ENCODE measurements at places on chromosomes 5 and 9. TPM values are rescaled to one million over a fixed set of nuclear protein-coding genes. Genes with fewer than 3 reads are reported as not detected.
A peak's percentile ranks its signal among the peaks of the same experiment; 100 is the strongest.

- DNase-seq, result peak; percentile 88
Measured at GRCh38 chr9:109974143-109974917, 194.3 kb downstream of the PALM2AKAP2 start.

GRCh38 chr9:68552700-68553476 is 12.2 kb upstream of the TMEM252 start:
- DNase-seq, result no peak

DNA sequence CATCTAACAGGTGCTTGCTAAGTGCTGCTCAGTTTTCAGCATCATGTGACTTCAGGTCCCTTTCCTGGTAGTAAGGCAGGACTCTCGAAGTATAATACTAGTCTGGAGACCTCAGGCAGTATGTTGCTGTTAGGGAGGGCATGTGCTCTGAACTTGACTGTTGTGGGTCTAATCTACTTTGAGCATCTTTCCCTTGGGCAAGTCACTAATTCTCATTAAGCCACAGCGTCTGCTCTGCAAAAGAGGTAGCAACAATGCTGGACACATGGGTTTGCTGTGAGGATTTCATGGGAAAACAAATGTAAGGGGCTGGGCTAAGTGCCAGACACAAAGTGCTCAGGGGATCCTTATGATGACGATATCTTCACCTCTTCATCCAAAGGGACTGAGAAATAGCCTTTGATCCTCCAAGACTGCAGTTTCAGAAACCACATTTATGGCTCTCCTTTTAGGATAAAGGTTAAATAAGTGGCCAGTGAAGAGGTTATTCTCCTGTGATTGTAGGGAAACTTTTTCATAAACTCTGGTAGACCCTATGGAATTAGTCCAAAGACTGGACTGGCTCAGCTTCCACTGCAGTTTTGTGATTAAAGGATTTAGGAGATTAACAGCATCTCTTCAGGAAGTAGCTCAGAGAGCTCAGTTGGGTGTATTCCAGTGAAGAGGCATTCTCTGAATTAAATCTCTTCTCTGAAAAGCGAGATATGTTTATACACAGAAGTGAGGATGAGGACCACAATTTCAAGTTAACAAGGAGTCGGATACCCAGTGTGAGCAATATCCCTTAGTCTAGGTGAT is 216.6 kb downstream of the SGCD start:
- no peak for DNase-seq

GRCh38 chr9:114446036-114446435 is 58.3 kb upstream of the AKNA start:
- DNase-seq, result no peak

DNA sequence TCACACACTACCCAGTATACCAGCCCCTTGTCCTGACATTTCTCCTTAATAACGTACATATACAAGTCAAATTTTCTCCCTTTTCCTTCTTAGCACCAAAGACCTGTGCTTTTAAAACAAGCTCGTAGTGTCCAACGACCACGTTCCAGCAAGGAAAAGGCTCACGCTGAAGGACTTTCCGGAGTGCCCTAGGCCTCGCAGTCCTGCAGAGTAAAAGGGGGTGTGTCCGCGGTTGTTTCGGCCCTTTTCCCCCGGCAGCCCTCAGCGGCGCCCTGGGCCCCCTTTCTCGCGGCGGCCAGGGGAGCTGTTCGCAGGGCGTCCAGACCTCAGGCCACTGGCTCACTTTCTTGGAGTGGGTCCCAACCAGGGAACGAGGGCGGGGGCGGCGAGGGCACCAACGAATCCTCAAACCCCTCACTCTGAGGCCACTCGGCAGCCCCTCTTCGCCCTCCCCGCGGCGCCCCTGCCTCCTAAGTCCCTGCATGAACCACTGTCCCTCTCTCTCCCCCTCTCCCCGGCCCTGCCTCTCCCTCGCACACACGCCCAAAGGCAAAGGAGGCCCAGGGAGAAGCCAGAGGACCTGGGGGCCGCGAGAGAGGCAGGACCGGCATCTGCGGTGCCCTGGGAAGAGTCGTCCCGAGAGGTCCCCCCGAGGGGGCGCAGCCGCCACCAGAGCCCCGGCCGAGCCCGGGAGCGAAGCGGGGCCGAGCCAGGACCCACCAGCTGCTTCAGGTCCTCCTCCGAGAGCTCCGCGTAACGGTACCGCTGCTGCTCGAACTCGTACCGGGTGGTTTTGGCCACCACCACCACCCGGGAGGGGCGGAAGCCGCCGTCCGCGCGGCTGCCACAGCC is 720 bp downstream of the NADK2 start:
- DNase-seq, result peak; percentile 79

DNA sequence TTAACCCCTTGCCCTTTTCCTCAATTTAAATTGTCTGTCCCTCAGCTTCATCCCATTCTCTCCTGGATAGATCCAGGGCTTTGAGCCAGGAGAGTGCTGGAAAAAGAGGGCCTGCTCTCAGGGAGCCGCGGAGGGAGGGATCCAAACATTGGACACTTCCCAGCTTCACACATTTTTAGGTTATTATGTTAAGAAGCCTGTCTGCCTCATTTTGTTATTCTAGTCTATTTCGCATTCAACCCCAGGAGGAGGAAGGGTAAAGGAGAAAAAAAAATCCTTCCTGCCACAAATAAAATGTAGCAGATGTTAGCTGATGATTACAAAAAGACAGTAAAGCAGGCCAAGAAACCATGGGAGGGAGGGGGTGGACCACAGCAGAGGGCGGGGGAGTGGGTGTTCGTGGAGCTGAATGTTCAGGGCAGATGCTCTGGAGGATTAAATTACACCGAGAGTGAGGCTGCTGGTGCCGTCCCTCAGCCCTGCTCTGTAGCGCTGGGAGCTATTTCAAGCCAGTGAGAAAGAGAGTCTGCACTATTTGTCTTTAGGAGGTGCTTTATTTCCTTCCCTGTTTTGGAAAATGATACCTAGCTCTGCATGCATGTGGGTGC is 60.6 kb upstream of the ZFR start:
- DNase-seq, result no peak

GRCh38 chr9:100515578-100516494 is 42.9 kb downstream of the TMEFF1 start:
- DNase-seq, result no peak

DNA sequence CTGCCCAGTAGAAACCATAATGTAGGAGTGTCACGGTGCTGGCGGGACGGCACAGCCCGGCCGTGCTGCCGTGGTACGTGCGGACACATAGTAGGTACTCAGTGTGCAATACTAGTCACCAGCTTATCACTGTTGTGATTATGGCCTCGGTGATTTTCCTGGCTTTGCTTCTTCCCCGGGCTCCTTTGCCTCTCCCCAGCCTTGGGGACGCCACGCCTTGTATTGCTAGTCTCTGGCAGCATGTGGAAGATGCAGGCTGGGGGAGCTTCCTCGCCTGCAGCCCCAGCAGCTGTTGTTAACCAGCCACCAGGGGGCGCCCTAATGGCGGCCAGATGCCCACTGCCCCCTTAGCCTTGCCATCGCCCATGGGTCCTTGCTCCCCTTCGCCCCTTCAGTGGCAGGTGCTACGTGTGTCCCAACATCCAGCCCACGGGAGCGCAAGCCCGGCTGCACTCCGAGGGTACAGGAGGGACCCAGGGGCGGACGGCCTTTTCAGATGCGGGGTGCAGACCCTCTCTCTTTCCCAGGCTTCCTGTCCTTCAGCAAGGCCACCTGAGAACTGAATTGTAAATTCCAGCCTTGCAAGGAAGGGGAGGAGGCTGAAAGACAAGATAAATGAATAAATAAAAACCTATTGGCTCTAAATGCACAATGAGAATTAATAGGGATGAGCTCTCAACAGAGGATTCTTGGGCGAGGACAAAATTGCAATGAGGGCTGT is 8.0 kb downstream of the NTNG2 start:
- DNase-seq, result peak; percentile 88

- no peak for DNase-seq
Measured at GRCh38 chr9:126228111-126228780, 98.4 kb upstream of the MVB12B start.

DNA sequence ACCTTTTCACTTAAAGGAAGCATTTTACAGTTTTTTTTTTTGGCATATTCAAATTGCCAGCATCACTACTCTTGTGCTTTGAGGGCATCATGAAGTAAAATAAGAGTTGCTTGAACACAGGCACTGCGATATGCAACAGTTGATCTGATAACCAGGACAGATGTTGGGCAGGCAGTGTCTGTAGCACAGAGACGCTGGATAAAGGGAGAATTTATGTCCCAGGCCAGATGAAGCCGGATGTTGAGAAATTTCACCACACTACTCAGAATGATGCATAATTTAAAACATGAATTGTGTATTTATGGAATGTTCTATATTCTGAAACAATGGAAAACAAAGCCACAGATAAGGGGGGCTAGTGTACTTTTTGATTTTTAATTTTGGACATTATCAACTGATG is 71.4 kb downstream of the SLC12A2 start:
- no peak for DNase-seq

GRCh38 chr9:87771316-87772006 is 45.5 kb downstream of the CTSL start:
- no peak for DNase-seq

GRCh38 chr9:131886826-131887225 is 146.9 kb upstream of the RAPGEF1 start:
- DNase-seq, result no peak

- no peak for DNase-seq
Measured at GRCh38 chr5:56507351-56507930, 274.3 kb upstream of the ANKRD55 start.

- no peak for DNase-seq
Measured at GRCh38 chr9:132637351-132637750, 32.4 kb downstream of the DDX31 start.

DNA sequence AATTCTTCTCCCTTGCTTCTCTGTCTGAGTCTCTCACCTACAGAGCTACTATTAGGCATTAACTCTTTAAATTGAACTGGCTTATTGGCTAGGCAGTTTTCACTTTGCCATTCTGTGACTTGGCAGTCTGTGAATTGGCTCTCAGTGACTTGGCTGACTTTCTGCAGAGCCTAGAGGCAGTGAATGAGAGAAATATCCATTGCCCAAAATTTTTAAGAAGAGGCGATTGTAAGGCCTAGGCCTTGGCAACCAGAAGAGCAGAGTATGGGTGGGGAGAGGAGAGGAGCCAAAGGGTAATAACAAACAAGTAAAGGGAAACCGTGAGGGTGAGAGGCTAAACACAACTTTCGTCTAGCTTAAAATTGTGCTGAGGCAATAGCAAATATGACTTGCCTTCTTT is 176.7 kb downstream of the PRR16 start:
- no peak for DNase-seq

DNA sequence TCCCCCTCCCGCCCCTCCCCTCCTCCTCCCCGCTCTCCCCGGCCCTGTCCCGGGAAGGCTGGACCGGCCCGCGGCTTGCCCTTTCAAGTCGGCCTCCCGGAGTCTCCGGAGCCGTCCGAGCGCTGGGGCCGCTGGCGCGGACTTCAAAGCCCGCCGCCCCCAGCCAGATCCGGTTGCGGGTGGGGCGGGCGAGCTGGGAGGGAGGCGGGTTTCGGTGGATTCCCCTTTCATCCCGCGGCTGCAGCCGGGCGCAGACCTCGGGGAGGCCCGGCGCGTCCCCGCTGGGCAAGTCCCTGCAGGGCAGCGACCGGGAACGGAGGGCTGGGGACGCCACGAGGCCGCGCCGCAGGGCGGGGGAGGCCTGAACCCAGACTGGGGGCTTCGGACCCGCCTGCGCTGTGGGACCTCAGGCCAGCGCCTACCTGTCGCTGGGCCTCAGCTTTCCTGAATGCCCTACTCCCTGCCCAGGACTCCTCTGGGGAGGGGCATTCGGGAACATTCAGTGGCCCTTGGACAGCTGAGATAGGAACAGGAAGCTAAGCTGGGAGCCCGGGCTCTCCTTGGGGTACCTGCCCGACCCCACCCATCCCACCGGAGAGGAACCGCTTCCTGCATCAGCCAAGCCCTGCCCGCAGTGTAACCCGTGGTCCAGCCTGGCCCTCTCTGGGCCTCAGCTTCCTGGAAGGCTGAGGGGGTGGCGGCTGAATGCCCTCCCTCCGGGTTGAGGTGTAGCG is 23.4 kb downstream of the C9orf50 start:
- peak; percentile 84 for DNase-seq

- DNase-seq, result no peak
Measured at GRCh38 chr9:133181561-133181960, 17.8 kb upstream of the GBGT1 start.

DNA sequence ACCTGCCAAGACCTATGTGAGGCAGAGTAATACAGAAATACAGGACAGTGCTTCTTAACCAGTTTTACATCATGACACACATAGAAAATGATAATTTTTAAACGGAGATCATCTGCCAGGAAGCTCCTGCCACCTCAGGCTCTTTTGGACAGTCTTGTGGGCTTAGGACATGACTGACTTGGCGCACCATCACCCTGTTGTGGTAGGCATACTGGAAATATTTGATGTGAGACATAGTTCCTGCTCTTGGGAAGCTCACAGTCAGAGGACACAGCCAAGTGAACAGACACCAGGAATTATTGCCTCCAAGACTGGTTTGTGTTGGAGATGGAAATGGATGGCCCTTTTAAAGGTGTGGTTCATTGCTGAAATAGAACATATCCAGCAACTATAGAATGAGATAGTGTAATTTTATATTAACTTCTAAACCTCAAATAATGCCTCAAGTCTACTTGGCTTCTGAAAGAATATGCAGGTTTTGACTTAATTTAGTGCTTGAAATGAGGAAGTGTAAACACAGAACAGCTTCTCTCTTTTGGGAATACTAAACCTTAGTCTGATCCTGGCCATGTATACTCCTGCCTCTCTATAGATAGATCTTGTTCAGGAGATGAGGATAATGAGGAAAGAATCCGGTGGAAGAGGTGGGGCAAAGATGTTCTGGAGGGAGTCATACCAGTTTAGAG is 19.7 kb downstream of the CPEB4 start:
- DNase-seq, result no peak

DNA sequence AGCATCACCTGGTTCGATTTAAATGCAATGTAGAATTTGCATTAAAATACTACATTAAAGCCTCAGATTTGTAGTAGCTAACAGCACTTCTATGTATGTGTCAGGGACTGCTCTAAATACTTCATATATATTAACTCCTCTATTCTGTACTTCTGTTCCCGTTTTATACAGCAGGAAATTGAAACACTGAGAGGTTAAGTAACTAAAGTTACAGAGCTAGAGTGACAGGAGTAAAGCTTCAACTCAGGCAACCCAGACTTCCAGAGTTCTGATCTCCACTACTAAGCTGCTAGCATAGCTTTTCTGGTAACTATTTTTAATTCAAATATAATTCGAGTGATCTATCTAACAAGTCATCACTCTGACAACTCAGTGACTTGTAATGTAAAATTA is 619 bp upstream of the APC start:
- peak; percentile 22 for DNase-seq

GRCh38 chr5:72234265-72234700 is 85.8 kb downstream of the MRPS27 start:
- peak; percentile 75 for DNase-seq

GFI1B gene
- not detected for total RNA-seq

SLC45A2 gene
- not detected for total RNA-seq

LCN9 gene
- not detected for total RNA-seq

PTGDS gene
- total RNA-seq, result not detected

LURAP1L gene
- not detected for total RNA-seq

LCNL1 gene
- total RNA-seq, result not detected

NR5A1 gene
- total RNA-seq, result not detected
